ENCODE measurements at places on chromosomes 5 and 9.

DNA sequence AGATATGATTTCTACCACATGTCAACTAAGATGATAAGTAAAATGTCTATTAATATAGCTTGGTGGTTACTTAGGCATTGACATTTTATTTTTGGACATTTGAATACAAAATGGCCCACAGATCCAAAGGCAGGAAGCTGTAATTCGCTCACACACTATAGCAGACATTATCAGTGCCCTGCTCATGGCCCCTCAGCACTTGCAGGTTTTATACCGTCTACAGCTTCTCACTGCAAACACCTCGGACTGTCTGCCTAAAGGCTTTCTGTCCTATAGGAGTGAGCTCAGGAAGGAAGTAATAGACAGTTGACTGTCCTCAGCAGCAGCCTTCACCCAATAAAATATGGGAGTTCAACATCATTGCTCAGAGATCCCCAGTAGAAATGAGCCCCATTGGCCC, 140.8 kb upstream of the RASA1 start:
- DNase-seq = no peak

DNA sequence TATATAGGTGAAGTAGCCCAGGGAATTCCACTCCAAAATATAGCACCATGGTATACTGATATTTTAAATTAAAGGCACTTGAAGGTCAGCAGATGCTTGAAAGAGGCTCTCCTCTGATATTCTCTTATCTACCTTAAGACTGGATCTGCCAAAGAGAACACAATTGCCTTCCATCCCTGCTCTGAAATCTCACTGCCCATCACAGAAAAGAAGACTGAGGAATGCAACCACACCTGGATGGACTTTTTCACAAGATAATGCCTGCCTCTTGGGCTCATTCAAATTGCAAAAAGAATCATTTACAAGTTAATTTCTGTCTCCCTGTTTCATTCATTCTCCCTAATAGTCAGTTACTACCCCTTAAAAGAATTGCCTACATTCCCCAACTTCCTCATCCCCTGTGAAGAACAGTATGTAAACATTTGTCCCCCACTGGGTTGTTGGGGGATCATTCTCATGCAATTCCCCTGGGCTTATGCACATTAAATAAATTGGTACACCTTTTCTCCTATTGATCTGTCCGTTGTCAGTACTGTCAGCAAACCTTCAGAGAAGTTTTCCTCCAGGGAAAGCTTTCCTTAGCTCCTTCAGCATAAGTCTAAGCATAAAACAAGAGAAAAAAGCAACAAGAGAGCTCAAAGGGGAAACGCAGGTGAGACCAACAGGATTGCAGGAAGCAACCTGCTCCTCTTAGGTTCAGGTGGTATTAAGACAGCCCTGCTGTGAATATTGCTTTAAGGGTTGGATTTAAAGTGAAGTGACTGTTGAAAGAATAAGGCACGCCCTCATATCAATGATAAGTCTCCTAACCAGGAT, 171.4 kb upstream of the SLC30A5 start:
- DNase-seq = no peak

DNA sequence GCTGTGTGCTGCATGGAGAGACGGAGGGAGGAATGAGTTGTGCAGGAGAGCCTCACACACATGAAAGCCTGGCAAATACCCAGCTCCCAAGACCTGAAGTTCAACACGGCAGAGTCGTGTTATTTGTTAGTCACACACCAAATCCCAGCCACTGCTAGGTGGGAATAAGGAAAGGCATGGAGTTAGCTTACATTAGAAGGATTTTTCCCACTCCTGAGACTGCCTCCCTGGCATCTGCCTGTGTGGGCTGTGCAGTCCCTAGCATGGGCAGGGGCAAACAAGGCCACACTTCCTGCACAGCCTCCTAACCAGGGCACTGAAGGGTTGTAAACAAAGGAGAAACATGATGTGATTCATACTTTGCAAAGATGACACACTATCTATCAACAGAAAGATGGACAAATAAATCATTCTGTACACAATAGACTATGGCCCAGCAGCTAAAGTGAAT, 306.8 kb downstream of the SPOCK1 start:
- DNase-seq = no peak

DNA sequence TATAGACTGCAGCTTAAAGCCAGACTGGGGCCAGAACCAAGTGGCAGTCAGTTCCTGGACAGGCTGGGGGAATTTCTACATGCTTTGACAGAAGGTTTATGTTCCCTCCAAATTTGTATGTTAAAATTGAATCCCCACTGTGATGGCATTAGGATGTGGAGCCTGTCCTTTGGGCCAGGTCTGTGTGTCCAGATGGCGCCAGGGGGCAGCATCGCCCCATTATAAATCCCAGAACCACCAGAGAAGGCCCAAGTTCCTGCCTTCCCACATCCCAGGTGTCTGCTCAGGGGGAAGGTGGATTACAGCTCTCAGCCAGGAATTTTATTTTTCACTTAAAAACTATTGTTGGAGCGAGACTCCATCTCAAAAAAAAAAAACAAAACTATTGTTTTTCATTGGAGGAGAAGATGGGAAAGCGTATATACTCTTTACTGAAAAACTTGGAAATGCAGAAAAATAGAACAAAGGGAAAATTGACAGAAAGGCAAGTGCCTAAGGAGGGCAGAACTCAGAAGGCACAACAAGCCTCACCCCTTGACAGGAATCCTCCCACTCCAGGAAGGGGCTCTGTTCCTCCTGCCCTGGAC, 5.0 kb downstream of the IL3 start:
- peak; percentile 83 for DNase-seq
